ENCODE measurements at places on chromosomes 2 and 18.

- DNase-seq: peak; percentile 66
Observed at GRCh38 chr18:12946549-12947284, 1.1 kb upstream of the SEH1L start.

DNA sequence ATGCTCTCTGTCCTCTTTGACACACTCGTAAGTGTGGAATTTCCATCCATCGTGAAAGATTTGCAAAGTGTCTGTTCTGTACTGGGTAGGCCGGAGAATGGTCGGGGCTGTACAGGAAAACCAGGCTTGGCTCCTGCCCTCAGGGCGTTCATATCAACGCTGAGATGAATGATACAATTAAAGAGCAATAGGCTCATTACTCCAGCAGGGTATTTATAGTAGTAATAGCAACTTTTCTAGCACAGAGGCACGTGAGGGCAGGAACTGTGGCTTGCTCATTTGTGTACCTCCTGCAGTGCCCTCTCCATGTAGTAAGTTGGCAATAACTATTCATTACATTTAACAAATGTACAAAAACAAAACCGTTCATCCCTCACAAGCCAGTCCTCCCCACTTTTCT, 5.3 kb upstream of the NCK2 start:
- no peak for DNase-seq

GRCh38 chr2:199364153-199364552, 93.6 kb downstream of the SATB2 start:
- DNase-seq: no peak

DNA sequence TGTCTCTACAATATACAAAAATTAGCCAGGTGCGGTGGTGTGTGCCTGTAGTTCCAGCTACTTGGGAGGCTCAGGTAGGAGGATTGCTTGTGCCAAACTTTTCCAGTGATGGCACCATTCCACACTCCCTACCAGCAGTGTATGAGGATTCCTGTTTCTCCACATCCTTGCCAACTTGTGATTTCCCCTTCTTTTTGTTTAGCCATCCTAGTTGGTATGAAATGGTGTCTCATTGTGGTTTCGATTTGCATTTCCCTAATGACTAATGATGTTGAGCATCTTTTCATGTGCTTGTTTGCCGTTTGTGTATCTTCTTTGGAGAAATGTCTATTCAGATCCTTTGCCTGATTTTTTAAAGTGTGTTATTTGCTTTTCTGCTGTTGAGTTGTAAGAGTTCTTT, 41.0 kb downstream of the EPB41L5 start:
- no peak for DNase-seq

DNA sequence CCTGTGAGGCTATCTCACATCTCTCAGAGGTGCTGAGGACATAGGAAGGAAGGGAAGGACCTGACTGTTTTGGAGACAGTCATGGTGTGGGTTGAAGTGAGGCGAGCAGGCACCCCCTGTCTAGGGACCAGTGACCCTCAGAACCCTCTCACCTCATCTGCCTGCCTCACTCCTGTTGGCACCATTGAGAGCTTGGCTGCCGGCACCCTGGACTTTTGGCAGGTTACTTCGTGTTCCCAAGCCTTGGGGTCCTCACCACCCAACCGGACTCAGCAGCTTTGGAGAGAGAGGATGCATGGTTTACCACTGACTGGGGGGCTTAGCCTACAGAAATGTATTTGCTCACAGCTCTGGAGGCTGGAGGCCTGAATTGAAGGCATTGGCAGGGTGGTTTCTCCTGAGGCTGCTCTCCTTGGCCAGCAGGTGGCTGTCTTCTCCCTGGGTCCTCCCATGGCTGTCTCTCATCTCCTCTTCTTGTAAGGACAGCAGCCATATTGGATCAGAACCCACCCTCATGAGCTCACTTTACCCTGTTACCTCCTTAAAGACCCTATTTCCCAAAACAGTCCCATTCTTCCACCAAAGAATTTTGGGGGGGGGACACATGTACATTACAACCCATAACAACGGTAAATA, 142.0 kb downstream of the TSN start:
- DNase-seq: no peak

DNA sequence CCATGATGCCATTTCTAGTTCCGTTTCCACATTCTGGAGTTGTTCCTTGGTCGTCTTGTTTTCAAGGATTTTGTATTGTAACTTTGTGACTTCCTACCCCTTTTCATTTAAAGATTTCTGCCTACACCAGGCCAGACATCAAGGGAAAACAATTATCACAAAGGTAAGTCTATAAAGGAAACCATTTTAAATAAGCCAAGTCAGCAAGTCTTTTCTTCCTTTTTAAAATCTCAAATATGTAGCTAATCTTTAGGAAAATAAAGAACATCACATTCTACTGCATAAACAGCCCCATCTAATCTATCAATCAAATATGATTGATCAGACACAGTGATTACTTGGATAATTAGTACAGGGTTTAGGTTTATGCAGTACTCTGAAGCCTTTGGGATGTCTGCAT, 35.8 kb upstream of the INSIG2 start:
- no peak for DNase-seq

DNA sequence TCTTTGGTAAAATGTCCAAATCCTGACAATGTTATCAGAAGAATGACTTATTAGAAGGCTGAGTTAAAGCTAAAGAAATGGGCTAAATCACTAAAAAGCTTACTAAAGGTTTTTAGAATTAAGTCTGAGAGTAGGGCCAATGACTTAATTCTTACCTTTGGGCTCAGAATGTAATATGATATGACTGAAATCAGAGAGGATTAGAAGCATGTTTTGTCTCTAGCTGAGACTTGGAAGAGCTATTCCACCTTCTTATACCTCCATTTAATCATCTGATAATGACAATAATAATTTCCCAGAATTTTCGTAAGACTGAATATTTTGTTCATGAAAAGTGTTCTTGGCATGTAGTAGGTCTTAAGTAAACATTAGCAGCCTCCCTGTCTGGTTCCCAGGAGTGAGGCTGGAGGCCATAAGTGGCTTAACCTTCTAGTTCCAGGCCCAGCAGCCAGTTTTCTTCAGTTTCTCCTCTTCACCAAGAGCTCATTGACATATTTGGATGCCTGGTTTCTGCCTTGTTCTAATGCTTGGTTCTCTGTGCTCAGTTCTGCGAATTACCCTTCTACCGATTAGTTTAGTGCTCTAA, 25.5 kb upstream of the E2F6 start:
- no peak for DNase-seq

GRCh38 chr2:53646788-53647187, 120.8 kb upstream of the CHAC2 start:
- no peak for DNase-seq

GRCh38 chr2:204131621-204132020, 195.1 kb downstream of the ICOS start:
- no peak for DNase-seq

Data from retinal pigment epithelial cell (primary cell).